GM12891 (cell line): ENCODE measurements at places on chromosomes 5 and 9.

- DNase-seq, result no peak
Measured at GRCh38 chr5:31581498-31582099, 49.5 kb downstream of the C5orf22 start.

DNA sequence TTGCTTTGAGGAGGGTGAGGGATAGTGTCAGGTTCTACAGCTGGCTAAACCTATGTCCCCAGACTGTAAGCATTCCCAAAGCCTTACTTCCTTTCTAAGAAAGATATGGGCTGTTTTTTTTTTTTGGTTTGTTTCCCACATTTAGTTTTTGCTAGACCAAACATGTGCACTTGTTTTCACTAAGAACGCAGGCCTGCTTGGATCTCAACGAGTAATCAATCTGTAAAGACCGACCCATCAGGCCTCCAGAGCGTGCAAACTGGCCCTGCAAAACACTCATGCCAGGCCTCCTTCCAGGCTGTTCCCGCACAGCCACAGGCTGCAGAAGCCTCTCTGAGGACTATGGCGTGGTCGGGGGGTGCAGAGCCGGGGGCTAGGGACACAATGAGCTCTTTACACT lies 304.8 kb upstream of the PANK3 start:
- no peak for DNase-seq

DNA sequence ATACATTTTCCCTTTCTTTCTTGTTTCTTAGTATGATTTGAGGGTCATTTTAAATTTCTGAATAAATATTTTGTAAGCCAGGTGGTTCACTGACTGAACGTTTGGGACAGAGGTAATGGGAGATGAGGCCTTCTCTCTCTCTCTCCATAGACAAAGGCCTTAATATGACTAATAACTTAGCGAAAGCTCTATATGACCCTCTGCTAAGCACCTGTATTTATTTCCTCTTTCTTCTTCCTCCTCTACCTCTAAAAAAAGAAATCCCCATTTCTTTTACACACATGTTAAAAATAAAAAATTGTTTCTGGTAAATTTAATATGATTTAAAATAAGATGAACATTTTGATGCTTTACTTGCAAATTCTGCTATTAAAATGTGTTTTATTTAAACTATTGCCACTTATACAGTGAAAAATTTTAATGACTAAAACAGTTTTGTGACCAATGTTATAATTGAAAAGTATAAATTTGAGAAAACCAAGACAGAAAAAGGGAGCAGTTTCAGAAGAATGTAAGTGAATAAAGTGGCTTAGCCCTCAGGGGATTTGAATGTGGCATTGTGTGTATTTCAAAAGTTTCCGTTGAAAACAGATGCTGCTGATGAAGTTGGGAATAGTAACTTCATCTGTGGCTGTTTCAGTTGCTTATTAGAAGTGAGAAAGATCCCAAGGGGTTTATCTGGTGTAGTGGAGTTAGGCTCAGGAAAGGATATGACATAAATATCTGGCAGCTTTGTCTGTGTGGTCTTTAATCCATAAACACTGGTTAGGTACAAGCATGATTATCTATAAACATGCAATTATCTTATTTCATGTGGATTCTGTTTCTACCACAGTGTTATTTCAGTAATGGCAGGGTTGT lies 128.6 kb upstream of the GRHPR start:
- DNase-seq, result no peak

DNA sequence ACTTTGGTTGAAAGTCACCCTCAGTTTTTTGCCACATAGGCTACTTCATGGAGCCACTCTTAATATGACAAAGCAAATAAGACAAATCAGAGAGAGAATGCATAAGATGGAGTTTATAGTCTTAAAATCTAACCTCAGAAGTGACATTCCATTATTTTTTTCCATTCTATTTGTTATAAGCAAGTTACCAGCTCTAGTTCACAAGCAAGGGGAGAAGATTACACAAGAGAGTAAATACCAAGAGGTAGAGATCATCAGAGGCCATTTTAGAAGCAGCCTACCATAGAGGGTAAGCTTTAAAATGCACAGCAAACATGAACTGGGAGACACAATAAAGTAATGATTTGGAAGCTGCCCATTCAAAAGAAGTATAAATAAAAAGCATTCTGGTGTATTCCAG lies 651.3 kb upstream of the MEF2C start:
- DNase-seq, result no peak

DNA sequence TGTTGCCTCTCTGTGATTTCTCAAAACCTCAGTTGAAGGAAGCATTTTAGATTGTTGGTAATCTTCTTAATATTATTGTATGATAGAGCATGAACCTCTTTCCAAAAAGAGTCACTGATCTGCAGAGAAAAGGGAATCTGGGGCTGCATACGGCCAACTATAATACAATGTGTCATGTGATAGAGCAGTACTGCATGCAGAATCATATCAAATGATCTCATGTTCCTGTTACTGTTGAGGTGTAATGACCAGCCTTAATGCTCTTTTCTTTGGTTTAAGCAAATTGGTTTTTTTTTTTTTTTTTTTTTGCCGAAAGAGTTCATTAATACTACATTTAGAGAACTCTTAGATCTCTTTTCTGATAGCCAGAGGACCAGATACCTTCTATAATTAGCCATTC lies 12.9 kb upstream of the MSMP start:
- no peak for DNase-seq

DNA sequence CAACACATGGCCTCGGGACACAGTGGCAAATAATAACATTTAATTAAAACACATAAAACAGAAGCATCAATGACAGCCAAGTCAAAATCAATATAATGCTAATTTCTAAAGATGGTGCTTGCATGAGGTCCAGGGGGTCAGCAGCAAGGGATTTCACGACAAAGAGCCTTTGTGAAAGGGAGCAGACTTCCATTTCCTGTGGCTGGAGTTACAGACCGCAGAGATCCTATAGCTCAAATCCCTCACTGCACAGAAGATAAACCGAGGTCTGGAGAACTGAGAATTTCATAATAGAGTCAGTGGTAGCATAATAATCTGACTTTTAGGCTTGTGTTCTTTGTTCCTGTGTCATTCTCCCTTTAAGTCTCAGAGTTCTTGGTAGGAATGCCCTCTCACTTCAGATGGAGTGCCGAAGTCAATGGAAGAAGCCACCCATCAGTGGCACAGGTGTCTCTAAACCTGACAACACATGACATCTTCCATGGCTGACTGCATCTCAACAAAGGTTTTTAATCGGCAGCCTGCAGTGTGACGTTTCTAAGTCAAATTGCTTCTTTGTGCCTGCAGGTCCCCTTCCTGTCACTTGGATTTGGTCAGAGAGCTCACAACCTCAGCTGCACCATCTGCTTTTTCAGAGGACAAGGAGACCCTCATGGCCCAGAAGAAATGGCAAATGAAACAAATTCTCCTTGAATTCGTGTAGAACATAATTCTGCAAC lies 67.4 kb downstream of the CARTPT start:
- no peak for DNase-seq

- no peak for DNase-seq
Measured at GRCh38 chr5:59543821-59544442, 349.6 kb downstream of the PDE4D start.

- DNase-seq, result no peak
Measured at GRCh38 chr5:94705427-94705826, 87.0 kb downstream of the SLF1 start.

- no peak for DNase-seq
Measured at GRCh38 chr5:150596826-150597225, 43.6 kb upstream of the SYNPO start.

GRCh38 chr9:33139421-33140228 lies 27.5 kb downstream of the B4GALT1 start:
- DNase-seq, result no peak

- no peak for DNase-seq
Measured at GRCh38 chr5:98424681-98425450, 348.6 kb upstream of the RGMB start.

GRCh38 chr9:109342878-109343277 lies 22.0 kb upstream of the EPB41L4B start:
- DNase-seq, result no peak

GRCh38 chr5:82246960-82247574 lies 31.1 kb downstream of the RPS23 start:
- DNase-seq, result no peak

GRCh38 chr5:120465436-120465961 lies 1.4 kb downstream of the PRR16 start:
- no peak for DNase-seq

- DNase-seq, result no peak
Measured at GRCh38 chr5:88761269-88761850, 121.6 kb downstream of the MEF2C start.

DNA sequence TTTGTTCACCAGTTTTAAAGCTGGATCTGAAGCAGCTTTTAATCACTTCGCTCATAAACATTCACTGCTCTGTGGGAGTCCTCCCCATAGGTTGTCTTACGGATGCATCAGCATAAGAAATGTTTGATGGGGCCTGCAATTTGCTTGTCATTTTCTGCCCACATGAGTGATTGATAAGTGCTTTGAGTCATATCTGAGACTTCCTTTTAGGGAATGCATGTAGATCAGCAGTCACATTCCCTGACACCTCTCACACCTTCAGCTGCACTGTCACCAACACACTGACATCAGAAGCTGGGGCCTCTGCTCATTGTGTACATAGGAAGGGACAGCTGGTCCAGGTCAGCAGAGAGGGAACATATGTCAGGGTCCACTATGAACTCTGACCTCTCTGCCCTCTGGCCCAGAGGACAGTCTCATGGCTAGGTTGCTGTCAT lies 84.1 kb upstream of the SPATA31D4 start:
- DNase-seq, result no peak

DNA sequence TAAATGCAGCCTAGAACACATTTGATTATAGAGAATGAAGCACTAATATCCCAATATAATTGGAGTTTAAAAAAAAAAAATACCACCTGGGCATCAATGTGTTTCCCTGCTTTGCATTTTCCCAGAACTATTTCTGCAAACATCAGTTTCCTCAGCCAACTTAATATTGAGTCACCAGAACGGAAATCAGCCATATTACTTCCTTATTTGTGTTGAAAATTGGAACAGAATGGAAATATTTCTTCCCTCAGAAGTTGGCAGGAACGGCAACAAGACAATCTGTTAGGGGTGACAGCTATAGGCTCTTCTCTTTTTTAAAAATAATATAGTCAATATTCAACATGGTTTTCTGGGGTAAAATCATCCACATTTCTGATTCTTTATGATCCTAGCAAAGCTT lies 4.0 kb downstream of the MFAP3 start:
- DNase-seq, result no peak

- DNase-seq, result no peak
Measured at GRCh38 chr5:94700592-94700991, 82.1 kb downstream of the SLF1 start.

DNA sequence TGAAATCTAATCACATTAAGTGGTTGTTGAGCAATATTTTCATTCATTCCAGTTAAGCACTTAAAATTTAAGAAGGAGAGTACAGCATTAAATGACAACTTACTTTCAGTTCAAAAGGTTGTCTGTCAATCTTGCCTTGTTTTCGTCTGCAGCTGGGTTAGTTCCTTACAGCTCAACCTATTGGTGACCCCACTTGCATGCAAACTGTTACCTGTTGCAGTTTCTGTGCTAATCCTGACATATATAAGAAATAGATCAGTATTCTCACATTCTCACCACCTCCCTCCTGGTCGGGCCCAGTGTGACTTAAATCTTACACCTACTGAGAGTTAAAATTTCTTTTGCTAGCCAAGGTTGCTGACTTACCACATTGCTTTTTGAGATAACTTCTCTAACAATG lies 191.8 kb upstream of the SMC2 start:
- no peak for DNase-seq

GRCh38 chr5:13325765-13326164 lies 618.7 kb downstream of the DNAH5 start:
- DNase-seq, result no peak

DNA sequence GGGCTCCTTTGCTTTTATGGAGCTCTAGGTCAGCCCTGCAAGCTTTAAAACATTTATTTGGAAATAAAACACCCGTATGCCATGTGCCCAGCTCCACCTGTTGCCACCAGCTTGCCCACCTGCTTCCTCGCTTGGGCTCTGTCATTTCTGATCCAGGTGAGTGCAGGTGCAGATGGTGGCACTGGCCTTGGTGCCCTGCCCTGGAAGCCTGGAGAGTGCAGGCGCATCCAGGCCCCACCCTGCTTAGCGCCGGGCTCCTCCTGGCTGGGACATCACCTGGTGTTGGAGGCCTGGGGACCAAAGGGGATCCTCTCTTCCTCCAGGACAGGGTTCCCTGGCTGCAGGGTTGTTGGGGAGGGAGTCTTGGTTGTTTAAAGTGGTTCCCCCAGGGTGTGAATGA lies 35.8 kb downstream of the WNK2 start:
- no peak for DNase-seq

GRCh38 chr9:122248448-122248865 lies 16.2 kb downstream of the RBM18 start:
- no peak for DNase-seq

DNA sequence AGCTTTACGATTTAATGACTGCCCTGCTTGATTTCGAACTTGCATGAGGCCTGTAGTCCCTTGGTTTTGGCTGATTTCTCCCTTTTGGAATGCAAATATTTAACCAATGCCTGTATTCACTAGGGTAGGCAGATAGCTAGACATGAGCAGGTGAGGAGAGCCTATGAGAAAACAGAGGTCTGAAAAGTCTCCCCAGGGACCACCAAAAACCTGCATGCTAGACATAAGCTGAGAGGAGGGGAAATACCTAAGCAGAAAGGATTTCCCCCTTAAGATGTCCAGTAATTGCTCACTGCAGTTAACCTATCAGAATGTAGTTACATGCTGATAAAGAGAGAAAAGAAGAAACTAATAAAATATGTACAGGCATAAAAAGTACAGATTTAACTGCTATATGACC lies 667.4 kb upstream of the SEMA6A start:
- no peak for DNase-seq

DNA sequence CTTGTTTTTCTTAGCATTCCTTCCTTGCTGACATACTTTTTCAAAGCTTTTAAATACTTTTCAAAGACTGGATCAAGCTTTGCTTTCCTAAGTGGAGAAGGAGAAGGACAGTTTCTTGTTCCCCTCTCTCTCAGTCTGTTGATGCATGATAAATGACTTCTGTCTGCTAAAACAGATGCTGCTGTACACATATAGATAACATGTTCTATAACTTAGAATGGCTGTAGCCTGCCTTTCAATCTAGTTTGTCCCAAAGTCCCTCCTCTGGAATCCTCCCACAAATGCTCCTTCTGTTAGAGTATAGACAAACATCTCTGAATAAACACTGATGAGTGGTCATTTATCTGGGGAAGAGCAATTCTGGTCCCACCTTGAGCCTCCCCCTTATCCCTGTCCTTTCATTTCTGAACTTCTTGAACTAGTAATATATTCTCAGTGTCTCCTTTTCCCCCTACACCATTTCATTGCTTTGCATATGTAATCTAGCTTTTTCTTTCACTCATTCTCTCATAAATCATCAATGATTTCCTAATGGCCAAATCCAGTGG lies 5.4 kb upstream of the HEMGN start:
- DNase-seq, result no peak

DNA sequence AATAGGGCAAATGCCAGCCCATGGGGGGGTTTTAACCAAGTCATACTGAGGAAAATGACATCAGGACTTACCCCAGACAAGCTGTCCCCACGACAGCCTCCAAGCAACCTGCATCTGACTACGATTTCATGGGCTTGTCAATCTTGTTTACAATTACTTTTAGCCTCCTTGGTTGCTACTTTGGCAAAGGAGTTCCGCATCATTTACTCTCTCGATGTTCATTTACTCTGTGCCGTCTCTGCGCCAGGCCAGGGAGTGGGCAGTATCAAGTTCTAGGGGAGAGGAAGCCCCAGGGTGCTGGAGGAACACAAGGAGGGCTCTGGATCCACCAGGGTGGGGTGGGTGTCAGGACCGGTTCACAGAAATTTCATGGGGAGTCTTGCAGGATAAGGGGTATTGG lies 23.9 kb downstream of the PTPN3 start:
- no peak for DNase-seq
